GM04503 (cell line): ENCODE measurements at places on chromosomes 4 and X.

GRCh38 chrX:110409925-110410324, 51.3 kb downstream of the RTL9 start:
- no peak for DNase-seq

GRCh38 chrX:4754878-4755604, 1041.6 kb upstream of the PRKX start:
- DNase-seq = no peak

- DNase-seq = no peak
These were observed 42.3 kb downstream of the TBC1D14 start for GRCh38 chr4:6951880-6952381.

DNA sequence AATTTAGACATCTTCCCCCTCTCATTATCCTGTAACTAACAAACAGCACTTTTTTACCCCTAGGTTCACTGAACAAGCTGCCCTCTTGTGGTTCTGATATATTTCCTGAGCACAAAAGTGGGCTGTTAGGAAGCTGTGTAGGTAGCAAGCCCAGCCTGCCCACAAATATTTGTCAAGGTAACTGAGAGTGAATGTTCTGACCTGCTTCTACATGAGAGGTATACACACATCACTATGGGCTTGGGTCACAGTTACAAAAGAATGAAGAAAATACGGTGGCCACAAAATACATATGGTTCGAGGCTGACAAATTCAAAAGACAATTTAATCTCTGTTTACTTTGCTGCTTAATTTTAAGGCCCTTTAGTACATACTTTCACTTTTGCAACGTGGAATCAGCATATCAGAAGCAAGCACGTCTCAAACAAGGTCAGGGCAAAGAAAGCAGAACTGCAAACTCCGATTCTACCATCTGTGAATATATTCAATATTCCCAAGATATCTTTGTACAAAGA, 78.7 kb downstream of the RBM47 start:
- no peak for DNase-seq

DNA sequence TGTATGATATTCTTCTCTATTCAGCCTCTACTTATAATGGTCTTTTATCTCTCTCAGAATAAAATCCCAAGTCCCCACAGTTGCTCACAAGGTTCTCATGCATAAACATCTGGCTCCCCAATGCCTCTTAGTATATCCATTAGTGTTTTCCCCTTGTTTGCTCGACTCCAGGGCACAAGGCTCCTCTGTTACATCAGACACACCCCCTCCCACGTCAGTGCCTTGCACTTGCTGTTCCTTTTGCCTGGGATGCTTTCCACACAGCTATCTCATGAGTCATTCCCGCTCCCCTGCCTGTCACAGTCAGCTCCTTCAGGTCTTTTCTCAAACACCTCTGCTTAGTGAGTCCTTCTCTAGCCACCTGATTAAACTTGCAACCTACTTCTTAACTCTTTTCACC, 260.2 kb downstream of the IL1RAPL1 start:
- DNase-seq = no peak

GRCh38 chrX:134764202-134764785, 106.0 kb upstream of the PLAC1 start:
- DNase-seq = no peak

GRCh38 chrX:134144231-134144630, 92.8 kb upstream of the CCDC160 start:
- no peak for DNase-seq

- no peak for DNase-seq
These were observed 23.4 kb upstream of the SLC10A7 start for GRCh38 chr4:146545102-146545501.

DNA sequence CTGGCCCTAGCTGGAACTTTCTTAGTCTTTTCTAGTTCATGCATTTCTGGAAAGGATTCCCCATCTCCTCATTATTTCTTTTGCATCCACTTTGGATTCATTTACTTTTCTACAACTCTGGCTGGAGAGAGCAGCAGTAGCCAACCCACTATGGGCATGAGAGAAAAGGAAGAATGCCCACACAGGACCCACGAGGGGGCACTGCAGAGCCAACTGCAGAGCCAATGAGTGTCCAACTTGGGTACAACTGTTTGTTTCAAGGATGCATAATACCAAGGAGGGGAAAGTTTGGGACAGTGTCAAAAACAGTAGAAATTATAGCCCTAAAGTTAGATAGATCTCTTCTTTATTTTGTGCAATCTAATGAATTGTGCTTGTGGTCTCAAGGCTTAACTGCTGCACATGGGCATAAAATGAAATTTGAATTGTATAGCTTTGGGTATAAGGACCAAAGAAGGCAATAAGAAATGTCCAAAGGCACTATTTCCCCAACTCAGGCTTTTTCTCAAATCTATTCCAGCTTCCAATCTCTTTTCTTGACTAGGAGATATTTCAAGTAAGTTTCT, 230.6 kb downstream of the NSUN7 start:
- DNase-seq = no peak

DNA sequence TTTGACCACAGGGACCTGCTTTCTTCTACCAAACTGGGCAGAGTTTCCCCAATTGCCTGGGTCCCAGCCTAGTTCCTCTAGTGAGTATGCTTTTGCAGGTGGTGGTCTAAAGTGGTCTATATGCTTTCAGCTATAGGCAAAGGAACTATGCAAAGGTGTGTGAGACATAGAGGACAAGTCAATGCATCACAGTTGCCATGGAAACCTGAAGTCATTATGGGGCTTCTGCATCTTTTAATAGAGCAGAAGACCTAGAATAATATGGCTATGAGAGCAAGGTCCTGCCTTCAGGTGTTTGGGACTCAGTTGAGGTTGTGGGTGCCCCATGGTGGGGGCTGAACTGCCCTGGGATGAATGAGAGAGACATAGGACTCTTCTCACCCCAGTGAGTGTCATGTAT, 92.1 kb upstream of the RAB40AL start:
- DNase-seq = no peak

- DNase-seq = no peak
These were observed 29.8 kb downstream of the SAGE1 start for GRCh38 chrX:135923353-135923752.

DNA sequence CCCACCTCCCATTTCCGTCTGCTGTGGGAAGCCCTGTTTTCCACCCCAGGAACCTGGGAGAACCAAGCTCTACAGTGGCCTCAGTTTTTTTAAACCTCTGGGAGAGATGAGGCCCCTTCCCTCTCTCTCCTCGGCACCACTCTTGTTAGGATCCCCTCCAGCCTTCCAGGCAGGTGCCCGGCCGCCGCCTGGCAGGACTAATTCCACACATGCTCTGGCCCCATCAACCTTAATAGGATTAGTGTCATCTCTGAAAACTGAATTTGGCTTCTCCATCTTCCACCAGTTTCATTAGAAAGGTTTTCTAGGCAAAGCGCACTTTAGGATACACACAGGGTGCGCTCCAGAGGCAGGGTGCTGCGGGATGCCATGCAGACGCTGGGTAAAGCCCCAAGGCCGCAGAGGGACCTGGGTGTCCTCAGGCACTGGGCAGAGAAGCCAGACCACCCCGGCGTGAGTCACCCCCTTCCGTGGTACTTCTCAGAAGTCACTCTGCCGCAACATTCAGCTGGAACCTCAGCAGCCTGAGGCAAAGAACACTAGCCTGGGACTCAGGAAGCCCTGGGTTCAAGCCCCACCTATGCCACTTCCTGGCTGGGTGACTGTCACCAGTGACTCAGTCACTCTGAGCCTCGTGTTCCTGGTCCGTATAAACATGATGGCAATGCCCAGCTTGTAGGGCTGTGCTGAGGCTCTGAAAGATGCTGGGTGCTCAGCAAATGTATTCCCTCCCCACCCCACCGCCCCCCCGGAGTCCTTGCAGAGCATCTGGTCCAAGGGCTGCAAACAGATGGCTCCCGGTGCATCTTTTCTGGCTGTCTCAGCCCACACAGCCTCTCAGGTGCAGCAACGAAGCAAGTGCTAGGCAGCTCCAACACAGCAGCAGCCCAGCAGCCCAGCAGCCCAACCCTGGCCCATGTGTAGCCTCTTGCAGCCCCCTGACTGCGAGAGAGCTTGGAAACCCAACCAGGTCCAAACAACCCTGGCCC, 29.1 kb downstream of the PPP2R2C start:
- DNase-seq = no peak

- no peak for DNase-seq
These were observed 64.0 kb downstream of the HHIP start for GRCh38 chr4:144709793-144710525.

DNA sequence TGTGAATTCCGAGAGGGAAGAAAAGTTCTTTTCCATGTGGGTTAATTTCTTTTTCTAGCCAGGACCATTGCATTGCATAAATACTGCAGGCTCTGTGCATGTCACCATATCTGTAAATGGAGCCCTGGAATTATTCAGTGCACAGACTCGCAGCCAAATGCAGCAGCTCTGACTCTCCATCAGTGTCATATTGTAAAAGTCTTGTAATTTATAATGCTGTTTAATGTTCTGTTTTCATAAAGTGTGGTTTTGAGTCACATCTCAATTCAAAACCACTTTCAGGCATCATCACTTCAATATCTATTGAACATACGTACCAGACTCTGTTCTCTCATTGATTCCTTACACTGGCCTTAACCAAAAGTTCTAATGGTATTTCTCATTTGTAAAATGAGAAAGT, 193.9 kb upstream of the RPL34 start:
- no peak for DNase-seq

DNA sequence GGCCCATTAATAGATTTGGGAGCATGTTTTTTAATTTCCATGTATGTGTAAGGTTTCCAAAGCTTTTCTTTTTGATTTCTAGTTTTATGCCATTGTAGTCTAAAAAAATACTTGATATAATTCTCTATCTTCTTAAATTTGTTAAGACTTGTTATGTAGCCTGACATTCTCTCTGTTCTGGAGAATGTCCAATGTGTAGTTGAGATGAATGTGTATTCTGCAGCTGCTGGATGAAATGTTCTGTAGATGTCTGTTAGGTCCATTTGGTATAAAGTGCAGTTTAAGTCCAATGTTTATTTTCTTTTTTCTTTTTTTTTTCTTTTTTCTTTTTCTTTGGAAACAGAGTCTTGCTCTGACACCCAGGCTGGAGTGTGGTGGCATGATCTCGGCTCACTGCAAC, 378.5 kb upstream of the MAD2L1 start:
- no peak for DNase-seq

- no peak for DNase-seq
These were observed 68.1 kb upstream of the ZMAT1 start for GRCh38 chrX:101999644-102000539.

GRCh38 chr4:168667376-168667775, 170.5 kb downstream of the PALLD start:
- no peak for DNase-seq

DNA sequence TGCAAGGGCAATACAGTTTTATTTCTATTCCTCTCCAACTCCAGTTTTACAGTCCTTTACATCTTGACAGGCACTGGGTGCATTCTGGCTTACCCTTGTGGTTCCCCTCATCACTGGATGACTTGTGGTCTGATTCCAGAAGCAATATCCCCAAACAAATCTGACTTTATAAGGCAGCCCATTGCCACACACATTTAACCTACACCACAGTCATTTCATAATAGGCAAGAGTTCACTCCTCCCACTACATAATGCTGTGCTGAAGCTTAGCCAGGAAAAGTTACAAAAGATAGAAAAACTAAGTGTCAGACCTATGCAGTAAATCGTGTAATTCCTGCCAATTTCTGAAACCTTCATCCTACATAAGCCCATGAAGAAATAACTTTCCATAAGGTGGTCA, 82.9 kb upstream of the MID1IP1 start:
- no peak for DNase-seq

GRCh38 chrX:12378706-12379105, 240.4 kb downstream of the FRMPD4 start:
- DNase-seq = no peak

GRCh38 chr4:184983672-184984356, 34.5 kb upstream of the HELT start:
- DNase-seq = no peak

DNA sequence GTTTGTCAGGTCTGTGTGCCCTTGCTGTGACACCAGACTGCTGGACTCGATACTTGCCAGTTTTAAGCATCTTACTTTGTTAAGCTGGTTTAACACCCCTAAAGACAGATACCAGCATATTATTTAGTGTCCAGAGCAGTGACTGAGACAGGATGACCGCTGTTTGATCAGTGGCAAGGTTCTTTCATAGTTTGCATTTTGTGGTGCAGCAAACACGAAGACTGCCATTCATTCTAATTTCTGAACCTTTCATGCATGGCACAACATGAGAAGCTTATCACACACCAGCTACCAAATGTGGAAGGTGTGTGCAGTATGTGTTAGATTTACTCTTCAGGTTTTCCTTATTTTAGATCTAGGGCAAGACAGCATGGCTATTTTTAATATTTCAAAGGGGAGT, 28.2 kb downstream of the JADE1 start:
- no peak for DNase-seq

- DNase-seq = no peak
These were observed 9.0 kb downstream of the FGFBP1 start for GRCh38 chr4:15929540-15929939.

- DNase-seq = no peak
These were observed 46.9 kb upstream of the SYTL5 start for GRCh38 chrX:37959212-37960021.

DNA sequence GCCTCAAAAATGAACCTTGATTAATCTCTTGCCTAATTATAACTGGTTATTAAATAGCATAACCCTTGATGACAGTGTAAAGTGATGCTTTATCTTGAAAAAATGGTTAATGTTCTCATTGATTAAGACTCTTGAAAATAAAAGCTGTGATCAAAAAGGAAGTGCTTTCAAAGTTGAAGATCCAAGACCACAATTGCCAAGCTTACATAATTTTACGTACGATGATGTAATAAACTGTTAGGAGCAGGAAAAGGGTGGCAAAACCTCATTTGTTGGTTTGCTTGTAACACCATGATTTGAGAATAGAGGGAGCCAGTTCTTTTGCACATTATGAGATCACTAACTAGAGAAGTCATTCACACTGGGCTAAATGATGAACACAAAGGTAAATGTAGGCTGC, 322.2 kb downstream of the ADGRL3 start:
- no peak for DNase-seq

- DNase-seq = no peak
These were observed 39.9 kb downstream of the TXLNG start for GRCh38 chrX:16826207-16826606.

- peak; percentile 11 for DNase-seq
These were observed 133.2 kb upstream of the ADAMTS3 start for GRCh38 chr4:72701987-72702819.

DNA sequence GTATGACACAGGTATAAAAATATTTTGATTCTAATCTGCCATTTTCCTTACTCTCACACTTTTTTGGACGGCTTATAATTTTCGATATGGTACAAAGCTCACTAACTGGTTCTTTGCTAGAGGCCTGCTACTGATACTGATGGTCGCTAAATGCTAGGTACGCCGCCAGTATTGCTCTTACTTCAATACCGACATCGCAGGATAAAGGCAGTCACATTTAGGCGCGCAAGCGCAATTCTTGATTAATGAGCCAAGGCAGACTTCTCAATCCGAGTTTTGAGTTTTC, 557 bp upstream of the USP38 start:
- DNase-seq = no peak

GRCh38 chr4:150581641-150582051, 305 bp upstream of the MAB21L2 start:
- no peak for DNase-seq
